ENCODE measurements at places on chromosomes 13 and 19.
A peak's percentile ranks its signal among the peaks of the same experiment; 100 is the strongest.

DNA sequence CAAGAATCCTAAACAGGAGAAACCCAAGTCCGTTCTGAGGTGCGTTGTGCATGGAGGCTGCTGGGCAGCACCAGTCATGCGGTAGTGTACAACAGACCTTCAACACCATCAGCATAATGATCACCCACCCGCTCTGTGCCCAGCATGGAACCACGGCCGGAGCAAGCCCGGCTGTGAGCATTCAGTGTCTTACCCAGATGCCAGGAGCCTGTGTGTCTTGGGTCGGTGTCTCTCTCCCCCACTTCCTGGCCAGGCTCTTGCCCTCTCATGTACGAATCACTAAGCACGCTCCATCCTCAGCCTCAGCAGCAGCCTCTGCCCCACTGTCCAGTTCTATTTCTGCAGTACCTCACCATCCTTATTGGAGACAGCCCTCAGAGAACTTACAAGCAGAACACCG is 231.6 kb upstream of the IRS2 start:
- DNase-seq, result no peak

GRCh38 chr13:114110091-114110829 is 22.2 kb downstream of the RASA3 start:
- peak; percentile 60 for DNase-seq

DNA sequence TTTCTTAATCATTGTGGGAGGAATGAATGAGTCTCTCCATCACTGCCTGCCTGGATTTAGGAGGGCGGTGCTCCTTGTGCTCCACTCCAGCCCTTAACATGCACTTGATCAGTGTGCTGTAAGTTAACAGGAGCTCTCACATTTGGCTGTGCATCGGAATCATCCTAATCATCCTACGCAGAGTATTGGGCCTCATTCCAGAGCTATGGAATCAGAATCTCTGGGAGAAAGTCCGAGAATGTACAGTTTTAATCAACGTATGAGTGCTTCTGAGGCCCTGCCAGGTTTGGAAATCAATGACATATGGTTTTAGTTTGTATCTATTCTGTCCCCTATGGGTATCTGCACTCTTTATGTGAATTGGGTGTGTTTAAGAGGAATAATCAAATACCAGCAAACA is 34.9 kb upstream of the DCLK1 start:
- no peak for DNase-seq

- no peak for DNase-seq
Measured at GRCh38 chr13:27599845-27600553, 20.3 kb downstream of the LNX2 start.

- no peak for DNase-seq
Measured at GRCh38 chr13:53001444-53002225, 27.0 kb upstream of the OLFM4 start.

GRCh38 chr19:13718733-13719132 is 45.6 kb upstream of the MRI1 start:
- DNase-seq, result no peak

DNA sequence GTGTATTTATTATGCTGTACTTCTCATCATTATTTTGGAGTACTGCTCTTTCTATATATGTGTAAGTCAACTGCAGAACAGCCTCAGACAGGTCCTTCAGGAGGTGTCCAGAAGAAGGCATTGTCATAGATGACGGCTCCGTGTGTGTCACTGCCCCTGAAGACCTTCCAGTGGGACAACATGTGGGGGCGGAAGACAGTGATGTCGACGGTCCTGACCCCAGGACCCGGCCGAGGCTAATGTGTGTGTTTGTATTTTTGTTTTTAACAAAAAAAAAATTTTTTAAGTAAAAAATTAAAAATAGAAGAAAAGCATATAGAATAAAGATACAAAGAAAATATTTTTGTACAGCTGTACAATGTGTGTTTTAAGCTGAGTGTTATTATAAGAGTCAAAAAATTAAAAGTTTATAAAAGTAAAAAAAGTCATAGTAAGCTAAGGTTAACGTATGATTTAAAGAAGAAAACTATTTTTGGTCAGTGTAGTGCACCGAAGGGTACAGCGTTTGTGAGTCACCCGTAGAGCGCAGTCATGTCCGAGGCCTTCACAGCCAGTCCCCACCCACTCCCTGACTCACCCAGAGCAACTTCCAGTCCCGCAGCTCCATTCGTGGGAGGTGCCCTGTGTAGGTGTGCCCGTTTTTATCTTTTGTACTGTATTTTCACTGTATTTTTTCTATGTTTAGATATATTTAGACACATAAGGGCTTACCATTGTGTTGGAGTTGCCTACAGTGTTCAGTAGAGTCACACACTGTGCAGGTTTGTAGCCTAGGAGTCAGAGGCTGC is 42.2 kb upstream of the SPACA7 start:
- no peak for DNase-seq

DNA sequence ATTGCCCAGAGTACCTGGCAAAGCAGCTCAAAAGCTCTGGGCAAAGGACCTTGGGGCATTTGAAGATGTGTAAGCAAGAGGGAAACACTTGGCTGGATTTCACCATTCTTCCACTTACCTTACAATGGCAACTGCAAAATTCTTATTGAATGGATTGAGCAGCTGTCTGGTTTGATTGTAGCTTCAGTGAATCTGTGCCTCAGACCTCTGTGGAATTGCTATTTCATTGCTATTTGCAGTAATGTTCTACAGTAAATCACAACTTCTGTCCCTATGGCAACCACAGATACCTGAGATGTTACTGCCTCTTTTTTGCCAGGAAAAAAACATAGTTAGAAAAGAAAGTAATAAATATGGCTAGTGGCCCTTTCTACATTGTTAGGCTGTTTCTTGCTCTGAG is 519.5 kb downstream of the SUCLA2 start:
- no peak for DNase-seq

DNA sequence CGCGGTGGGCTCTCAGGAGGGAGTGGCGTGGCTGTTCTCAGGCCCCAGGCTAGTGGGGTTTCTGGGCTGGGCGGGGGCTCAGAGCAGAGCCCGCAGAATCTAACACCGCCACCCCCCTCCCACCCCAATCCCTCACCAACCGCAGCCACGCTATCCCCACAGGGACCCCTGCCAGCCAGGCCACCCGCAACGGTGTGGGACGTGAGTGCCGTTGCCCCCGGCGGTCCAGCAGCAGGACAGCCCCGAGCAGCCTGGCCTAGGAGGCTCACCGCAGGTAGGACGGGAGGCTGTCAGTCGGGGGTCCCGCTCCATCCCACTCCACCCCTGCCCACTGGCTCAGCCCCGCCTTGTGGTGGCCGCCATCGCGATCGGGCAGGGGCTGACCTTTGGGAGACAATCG is at the start of gene NTN5:
NTN5 (minus strand) TSS at position 24 of the 400 bp plus-strand sequence. CDS start 2,031 bp downstream, outside the sequence.
- no peak for DNase-seq

DNA sequence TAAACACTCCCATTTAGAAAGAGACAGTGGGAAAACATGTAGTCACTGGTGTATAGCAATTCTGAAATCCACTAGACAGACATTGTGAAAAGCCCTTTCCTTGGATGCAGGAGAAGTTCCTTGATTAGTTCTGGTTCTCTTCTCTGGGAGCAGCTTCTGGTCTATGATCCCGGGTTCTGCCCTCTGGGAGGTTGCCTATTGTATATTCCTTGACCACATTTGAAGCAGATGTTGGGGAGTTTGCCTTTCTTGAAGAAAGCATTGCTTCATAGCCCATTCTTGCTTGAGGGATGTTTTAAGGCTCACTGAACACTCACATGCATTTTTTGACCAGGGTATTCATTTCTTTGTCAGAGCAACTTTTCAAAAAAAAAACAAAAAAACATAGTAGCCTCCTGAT is 211.9 kb downstream of the NDFIP2 start:
- DNase-seq, result no peak

DNA sequence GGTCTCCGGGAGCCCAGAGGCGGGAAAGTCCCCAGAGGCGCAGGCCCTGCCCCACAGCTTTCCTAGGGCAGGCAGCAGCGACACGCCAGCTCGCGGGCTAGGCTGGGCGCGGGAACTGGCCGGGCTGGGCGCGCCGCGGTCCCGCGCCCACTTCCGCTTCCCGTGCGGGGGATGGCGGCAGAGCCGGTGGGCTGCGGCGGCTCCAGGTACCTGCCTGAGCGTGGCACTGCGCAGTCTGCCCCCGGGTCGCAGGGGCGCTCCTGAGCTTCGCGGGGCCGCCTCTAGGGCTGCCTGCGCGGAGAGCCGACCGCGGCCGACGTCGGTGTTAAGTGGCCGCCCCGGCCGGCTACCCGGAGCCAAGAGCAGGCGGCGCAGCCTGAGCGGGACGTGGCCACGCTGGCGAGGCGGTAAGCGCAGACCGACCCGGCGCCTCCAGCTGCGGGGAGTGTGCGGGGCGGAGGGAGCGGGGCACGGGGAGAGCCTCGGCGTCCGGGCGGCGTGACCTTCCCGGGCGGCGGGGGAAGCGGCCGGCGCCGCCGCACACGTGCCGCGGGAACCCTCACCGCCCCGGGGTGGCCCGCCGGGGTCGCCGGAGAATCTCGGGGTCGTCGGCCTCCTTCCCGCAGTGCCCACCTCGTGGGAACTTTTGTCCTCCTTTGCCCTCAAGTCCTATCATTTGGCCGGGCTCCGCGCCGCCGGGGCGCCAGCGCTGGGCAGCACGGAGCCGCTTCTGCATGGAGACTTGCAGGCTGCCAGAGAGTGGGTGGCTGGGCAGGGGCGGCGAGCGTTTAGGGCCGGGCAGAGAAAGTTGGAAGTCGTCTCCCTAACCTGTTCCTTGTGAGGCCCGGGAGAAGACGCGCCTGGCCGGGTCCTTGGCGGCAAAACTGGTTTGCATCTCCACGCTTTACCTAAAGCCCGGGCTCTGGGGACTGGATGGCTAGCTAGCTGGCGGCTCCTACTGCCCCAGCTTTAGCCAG is 31.4 kb upstream of the MPHOSPH8 start:
- no peak for DNase-seq

DNA sequence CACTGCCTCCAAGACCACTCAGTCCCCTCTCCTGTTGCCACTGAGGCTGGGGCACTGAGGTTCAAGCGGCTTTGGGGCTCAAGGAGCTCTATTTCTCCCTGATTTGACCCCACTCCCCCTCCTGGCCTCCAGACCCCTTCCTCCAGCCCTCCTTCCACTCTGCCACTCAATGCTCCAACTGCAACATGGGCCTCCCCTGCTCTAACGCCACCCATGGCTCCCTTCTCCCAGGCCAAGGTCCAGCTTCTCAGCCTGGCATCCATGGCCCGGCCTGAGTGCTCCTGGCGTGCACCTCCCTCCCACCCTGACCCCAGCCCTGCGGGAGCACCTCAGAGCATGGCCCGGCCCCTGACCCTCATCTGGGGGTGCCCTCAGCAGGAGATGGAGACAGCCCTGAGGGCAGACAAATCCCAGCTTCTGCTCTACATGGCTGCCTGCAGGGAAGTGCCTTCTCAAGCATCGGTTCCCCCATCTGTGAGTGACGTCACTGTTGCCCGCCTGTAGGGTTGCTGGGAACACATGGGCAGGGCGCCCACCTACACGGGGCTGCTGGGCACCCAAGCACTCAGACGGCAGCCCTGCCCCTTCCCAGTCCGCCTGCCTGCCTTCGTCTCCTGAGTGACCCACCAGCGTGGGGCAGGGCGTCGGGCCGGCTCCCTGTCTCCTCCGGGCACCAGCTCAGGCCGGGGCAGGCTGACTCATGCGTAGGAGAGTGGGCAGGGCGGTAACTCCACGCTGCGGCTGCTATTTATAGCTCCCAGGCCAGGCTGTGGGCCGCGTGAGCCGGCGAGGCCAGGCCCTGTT is 1.6 kb upstream of the DIRAS1 start:
- no peak for DNase-seq

DNA sequence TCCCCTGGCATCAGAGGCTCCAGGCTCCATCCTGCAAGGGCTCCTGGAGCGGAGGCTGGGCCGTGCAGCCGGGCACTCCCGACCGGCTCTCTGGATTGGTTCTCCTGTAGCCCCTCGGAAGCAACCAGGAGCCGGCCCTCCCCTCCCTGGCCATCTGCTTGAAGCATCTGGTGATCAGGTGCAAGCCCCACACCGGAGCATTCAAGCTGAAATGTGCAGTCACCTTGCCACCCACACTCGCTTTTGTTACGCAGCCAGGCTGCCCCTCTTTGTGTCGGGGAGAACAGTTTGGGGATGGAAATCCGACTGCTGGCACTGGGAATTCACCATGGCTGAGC is 258.8 kb downstream of the ZNF536 start:
- DNase-seq, result no peak

DNA sequence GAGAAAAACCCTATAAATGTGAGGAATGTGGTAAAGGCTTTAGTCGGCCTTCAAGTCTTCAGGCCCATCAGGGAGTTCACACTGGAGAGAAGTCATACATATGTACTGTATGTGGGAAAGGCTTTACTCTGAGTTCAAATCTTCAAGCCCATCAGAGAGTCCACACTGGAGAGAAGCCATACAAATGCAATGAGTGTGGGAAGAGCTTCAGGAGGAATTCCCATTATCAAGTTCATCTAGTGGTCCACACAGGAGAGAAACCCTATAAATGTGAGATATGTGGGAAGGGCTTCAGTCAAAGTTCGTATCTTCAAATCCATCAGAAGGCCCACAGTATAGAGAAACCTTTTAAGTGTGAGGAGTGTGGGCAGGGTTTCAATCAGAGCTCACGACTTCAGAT is 11.7 kb downstream of the ZNF226 start:
- no peak for DNase-seq

- DNase-seq, result no peak
Measured at GRCh38 chr13:64847767-64848166, 2382.4 kb downstream of the PCDH9 start.

GRCh38 chr19:3027981-3028304 is 1.1 kb downstream of the TLE2 start:
- no peak for DNase-seq

GRCh38 chr13:73464758-73465616 is 406.2 kb downstream of the KLF5 start:
- DNase-seq, result no peak

- DNase-seq, result no peak
Measured at GRCh38 chr13:58566176-58566575, 934.6 kb downstream of the PCDH17 start.

DNA sequence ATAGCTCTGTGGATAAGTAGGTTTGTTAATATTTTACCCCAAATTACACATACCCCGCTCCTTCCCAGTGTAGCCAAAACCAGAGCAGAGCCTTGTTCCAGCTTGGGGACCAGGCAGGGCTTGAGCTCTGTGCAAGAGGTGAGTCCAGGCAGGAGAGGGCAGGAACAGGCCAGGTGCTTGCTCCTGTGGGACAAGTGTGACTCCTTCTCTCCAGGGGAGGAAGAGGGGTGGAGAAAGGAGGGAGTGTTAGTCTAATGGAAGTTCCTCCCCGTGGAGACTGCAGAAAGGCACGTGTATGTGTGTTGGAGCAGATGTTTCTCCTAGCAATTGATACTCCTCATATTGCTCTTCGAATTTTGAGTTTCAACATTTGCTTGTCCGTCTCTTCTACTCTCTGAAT is 201.0 kb downstream of the FGF9 start:
- DNase-seq, result no peak

GRCh38 chr13:95235199-95235756 is 66.0 kb downstream of the ABCC4 start:
- no peak for DNase-seq

- DNase-seq, result no peak
Measured at GRCh38 chr19:19823916-19824315, 2.4 kb upstream of the ZNF506 start.

DNA sequence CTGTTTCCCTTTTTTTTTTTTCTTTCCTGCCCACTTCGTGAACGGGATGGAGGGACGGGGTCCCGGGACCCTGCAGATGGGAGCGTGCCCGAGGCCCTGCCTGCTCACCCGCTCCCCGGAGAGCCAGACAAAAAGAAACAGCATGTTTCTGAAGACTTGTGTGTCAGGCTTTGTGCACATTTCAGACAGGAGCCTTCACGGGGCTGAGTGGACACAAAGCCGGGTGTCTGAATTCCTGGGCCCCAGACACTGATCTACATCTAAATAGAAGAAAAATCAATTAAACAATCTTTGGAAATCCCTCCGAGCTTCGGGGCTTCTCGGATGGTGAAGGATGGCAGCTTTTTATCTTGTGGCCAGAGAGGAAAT is 4.2 kb downstream of the PGPEP1 start:
- DNase-seq, result no peak

GRCh38 chr13:55038230-55038629 is 2009.6 kb downstream of the OLFM4 start:
- no peak for DNase-seq

All from activated naive CD4-positive, alpha-beta T cell (primary cell).